ENCODE measurements at places on chromosomes 16 and 17.
A peak's percentile ranks its signal among the peaks of the same experiment; 100 is the strongest.

- no peak for DNase-seq
These were observed at the start of gene TVP23A for GRCh38 chr16:10817963-10818941. TVP23A (minus strand) TSS chr16:10818794; CDS start chr16:10818493, 301 bp downstream.

DNA sequence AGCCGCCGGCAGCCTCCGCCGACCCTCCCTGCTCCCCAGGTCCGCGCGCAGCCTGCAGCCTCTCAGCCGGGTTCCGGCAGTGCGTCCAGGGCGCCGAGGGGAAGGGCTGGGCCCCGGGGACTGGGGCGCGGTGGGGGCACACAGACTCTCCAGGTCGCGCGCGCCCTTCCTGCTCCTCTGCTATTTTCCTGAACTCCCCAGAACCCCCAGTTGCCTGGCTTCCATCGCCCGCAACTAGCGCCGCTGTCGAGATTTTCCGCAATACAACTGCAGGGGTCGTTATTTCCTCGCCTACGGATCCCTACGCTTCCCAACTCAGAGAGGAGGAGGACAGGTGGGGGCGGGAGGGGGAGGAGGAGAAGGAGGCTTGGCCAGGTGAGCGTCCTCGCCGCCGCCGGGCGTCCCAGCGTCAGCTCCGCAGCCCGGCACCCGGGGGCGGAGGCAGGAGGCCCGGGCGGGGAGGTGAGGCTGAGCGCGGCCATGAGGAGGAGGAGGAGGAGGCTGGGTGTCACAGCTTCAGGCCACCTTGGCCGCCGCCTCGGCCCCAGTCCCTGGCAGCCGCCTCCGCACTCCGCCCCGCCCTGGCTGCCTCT is at the start of gene CA10:
Gene CA10, minus strand, starts transcription at position 265 of the 593 bp plus-strand sequence.
- DNase-seq, result no peak

- no peak for DNase-seq
These were observed 179.5 kb downstream of the NTN1 start for GRCh38 chr17:9200699-9201359.

DNA sequence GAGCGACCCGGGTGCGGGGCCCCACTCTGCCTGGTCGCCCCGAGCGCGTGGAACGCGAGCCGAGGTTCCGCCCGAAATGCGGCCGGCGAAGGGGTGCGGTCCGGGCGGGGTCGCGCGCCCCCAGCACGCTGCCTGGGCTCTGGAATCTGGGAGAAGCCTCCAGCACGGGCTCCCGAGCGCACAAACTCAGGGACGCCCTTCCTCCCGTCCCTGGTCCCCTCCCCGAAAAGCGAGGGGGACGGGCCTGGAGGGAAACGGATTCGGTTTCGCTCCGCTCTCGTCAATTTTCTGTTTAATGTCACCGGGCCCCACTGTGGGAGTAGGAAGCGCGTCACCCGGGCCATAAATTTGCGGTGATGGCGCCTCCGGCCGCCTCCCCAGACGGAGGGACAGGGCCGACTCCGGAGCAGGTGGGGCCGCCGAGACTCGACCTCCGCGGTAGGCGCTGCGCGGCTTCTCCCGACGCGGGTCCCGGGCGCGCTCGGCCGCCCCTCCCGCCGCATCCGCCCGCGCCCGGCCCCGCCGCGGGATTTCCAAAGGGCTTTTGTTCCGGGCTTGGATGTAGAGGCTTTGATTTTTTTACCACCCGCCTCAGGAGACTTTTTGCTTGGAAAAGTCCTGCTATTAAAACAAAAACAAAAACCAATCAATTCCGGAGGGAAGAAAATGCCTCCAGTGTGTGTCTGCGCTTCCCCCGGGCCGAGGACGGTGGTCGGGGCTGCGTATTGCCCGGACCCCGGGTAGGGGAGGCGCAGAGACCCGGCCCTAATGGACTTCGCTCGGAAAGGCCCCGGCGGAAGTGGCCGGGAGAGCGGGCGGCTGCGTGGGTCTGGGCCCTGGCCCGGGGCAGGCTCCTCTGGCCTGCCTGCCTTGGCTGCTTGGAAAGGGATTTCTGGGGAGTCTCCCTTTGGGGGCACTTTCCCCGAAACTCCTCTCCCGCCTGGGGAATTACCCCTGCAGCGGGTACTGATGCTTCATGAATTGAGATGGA is 7.9 kb upstream of the BAHCC1 start:
- DNase-seq, result no peak

GRCh38 chr17:16870253-16871245 is 101.4 kb downstream of the TNFRSF13B start:
- DNase-seq, result peak; percentile 59

DNA sequence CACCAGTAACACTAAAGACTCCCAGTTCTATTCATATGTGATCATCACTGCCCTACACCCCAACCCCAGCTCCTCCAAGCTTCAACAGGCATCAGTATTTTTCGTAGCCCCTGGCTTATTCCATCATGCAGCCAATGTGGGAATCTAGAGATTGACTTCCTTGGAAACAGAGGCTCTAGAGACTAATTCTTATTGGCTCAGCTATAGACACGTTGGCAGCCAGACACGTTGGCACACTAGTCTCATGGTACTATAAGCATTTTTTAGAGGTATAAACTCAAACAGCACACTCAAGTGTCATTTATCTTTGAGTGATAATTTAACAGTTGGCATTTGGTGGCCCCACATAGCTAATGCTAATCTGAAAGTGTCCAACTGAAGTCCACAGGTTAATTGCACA is 44.4 kb upstream of the CDR2 start:
- no peak for DNase-seq

Data from coronary artery (tissue), 2 donors.